ENCODE measurements at places on chromosomes 3 and 15. TPM values are rescaled to one million over a fixed set of nuclear protein-coding genes. Genes with fewer than 3 reads are reported as not detected.

DNA sequence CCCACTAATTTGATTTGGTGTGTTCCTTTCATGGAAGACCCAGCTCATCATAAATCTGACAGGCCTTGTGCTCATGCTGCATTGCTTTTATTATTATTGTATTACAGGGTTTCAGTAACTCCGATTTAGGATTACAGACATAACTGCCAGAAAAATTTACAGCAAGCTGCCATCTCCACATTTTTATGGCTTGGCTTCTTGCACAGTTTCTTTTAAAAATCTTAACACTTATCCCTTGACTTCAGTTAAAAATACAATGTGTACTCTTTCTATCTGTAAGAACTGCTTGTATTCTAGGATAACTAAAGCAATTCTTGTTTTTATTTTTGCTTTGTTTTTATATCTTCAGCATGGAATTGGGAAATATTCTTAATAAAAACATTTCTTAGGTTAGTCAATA is 612.2 kb downstream of the DIPK2A start:
- no peak for DNase-seq

GRCh38 chr3:131735116-131735515 is 232.3 kb upstream of the MRPL3 start:
- DNase-seq, result no peak

DNA sequence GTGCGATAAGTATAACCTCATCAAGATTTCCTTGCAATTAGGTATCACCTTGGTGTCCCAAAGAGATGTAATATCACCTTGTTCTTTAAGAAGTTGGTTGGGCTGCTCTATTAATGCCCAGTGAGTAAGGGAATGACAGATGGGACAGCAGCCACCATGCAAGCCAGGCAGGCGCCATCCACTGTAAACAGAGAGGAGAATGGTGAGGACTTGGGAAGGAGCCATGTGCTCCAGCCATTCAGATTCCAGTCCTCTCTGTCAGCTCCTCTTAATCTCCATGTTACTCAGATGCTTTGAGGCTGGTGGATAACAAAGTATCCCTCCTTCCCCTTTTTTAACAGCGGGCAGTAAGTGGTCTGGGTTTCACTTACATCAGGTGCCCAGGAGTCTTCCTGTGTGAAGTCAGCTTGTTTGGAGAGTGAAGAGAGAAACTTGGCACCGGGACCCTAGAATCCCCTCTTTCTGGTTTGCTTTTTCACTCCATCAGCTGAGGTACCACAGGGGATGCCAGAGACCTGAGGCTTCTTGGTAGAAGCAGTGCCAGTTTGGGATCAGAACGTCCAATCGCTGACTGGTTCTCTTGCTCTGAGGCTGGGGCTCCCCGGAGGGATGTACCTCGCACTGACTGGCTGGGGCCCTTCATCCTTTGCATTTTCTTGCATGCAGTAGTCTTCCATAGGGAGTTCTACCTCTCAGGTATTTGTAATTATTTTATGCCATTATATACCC is 29.5 kb downstream of the SLCO3A1 start:
- DNase-seq, result no peak

DNA sequence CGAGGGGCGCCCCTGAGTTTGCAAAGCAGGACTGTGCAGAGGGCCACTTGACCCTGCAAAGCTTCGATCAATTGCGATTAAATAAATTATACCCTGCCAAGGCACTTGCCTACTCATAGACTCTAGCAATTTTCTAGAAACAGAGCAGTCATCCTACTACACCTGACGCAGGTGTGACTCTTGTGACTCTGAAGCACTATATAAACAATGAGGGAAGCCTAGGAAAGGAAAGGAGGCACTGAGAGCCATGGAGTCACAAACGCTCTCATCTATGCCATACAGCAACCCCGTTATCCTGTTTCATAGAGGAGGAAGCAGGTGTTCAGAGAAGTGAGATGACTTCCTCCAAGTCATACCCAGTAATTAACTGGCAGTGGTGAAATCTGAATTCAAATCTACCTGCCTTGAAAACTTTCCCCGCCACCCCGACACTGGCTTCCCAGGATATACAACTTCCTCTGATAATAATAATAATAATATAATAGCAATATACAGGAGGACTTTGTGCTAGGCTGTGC is 14.4 kb downstream of the ARHGEF3 start:
- DNase-seq, result no peak

DNA sequence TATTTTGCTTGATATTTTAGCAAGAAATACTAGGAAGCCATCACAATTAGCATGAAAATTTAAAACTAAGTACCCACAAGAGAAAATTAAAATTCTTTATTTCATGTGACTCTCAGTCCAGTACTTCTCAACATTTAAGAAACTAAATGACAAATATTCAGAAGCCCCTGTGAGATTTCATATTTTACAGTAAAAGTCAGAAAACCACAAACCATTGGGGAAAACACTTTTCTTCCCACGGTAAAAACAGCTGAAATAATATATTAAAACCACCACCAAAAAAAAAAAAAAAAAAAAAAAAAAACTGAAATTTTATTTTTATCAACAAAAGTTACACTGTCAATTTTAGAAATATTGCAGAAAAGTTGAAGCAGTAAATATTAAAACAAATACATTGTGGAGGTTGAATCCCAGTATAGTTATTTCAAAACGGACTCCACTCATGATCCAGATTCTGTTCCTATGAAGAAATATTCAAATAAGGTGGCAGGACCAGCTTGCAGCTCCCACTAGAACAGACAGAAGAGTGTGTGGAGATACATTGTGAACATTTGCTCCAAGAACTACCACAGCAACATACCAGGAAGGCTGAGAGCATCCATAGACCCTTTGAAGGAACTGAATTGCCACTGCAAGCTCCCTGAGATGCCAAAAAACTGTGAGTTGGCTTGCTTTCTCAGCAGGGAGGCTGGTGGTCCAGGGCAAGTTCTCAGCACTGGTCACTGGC is 308.2 kb downstream of the CTNNB1 start:
- DNase-seq, result no peak

DNA sequence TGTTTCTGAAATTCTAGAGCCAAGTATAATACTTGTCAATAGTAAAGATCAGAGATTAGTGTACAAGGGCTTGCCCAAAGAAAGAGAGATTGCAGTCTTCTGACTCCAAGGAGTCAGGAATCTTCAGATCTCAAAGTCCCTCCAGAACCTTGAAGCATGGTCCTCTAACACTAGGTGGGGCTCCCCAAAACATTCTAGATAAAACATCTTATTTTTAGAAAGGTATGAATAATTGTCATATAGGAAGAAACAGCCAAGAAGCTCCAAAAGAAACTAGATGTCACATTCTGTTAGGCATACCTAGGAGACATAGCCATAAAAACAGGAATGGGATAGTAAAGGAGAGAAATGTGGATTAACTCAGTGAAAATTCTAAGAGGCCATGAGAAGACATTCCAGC is 10.7 kb downstream of the MUC13 start:
- DNase-seq, result no peak

GRCh38 chr3:112167758-112168157 is 34.7 kb upstream of the GCSAM start:
- DNase-seq, result no peak

DNA sequence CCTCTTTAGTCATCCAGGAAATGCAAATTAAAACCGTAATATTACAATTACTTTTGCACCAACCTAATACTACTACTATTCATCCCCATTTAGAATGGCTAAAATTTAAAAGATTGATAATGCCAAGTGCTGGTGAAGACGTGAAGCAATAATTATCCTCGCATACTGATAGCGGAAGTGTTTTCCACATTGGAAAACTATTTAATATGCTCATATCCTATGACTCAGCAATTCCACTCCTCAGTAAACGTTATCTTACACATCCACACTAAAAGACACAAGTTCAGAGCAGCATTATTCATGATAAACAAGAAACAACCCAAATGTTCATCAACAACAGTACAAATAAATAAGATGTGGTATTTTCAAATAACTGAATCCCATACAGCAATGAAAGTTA is 70.6 kb downstream of the VPS13C start:
- no peak for DNase-seq

GRCh38 chr3:136068708-136069107 is 103.2 kb downstream of the PPP2R3A start:
- DNase-seq, result no peak

DNA sequence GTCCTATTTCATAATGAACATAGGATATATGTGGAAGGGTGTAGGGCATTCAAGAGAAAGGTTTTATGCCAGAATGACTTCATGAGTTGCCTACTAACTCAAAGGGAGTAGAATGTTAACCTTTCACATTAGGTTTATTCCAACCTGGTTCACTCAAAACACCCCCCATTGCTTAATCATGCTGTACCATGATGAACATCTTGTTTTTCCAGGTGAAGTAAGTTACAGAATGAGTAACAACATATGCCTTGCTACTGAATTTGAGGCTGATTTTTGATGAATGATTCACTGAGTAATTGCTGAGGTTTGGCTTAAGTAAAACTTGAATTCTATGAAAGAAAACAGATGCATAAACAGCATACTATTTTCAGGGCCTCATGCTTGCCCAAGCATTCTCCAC is 5.9 kb upstream of the CLDN16 start:
- DNase-seq, result no peak

DNA sequence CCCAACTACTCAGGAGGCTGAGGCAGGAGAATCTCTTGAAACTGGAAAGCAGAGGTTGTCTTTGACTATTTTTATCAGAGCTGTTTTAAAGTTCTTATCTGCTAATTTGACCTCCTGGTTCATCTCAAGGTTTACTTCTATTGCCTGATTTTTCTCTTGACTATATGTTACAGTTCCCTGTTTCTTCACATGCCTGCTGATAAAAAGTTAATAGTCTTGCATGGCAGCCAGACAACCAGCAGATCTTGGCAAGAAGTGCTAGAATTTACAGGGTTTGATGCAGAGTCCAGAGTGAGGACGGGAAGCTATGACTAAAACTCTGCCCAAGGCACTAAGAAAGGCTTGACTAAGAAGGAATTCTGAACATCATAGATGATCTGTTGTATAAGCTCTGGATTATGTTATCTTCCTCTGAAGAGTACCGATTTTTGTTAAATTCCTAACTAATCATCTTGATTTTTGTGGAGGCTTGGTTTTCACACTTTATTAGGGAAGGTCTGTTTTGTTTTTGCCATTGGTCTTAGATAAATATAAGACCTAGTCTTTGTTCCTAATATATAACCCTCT is 85.9 kb downstream of the CHSY1 start:
- DNase-seq, result no peak

GRCh38 chr3:66271231-66271630 is 50.4 kb downstream of the SLC25A26 start:
- no peak for DNase-seq

- no peak for DNase-seq
Measured at GRCh38 chr3:194691481-194692283, 6.0 kb downstream of the FAM43A start.

DNA sequence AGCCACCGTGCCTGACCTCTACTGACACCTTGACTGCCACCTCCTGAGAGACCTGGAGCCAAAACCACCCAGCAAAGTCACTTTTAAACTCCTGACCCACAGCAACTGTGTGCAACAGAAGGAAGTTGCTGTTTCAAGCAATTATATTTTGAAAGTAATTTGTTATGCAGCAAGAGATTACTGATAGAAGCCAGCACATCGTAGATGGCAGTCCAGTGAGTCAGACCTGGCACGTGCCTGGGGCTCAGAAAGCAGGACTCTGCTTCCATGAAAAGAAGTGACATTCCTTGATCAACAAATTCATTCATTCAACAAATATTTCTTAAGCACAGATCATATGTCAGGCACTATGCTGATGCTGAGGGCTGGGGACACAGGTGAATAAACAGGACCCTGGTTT is 5.7 kb upstream of the CSPG4 start:
- DNase-seq, result no peak

DNA sequence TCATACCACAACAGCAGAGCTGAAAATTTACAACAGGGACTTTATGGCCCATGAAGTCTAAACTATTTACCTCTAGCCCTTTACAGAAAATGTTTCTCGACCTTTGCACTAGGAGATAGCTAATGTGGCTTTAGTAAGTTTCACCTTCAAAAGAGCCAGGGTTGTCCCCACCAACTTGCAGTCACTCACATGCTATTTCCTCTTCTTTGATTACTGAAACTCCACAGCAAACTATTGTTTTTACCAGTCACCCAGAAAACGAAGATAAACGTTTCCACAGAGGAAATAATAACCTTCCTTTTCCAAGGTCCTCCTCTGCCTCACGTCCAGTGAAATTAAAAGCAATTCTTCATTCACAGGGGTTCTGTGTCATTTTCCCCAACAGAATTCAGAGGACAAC is 48.2 kb downstream of the WWTR1 start:
- peak; percentile 95 for DNase-seq

GRCh38 chr3:115363071-115363470 is 216.0 kb upstream of the ZBTB20 start:
- no peak for DNase-seq

DNA sequence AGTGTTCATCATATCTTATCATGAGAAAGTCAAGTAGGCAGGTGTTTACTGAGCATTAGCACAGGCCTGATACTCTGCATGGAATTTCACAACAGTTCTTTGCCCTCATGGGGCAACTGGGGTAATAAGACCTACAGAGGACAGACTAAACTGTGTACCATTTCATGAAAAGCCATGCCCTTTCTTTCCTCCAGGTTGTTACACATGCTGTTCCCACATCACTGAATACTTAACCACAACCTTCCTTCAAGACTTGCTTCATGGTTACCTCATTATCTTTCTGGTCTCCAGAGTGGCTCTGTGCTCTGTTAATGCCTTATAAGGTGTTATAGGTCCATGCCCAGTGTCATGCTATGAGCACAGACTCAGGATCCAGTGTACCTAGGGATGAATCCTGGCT is 28.2 kb upstream of the RSL24D1 start:
- no peak for DNase-seq

DNA sequence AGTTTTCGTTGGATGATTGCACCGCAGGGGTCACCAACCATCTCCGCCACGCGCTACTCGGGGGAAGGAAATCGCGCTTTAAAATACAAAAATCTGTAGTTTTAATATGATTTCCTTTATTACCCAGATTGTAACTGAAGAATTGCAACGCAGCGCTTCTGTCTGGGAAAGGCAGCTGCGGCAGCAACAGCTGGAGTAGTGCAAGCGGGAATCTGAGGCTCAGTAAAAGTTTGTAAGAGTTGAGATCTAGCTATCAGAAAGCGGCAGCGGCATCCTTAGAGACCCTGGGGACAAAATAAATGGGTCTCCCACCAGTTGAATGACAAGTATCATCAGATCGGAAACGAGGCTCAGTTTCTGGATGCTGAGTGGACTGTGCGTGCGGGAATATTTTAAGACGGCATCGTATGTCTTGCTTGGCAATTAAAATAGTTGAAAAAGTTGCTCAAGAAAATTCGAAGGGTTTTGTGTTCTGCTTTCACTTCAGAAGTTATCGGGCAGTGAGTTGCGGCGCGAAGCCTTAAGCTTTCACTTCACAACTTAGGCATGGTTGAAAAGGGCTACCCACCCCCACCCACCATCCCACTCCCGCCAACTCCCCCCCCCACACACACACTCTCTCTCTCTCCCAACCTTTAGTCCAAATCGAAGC is 2.7 kb downstream of the MECOM start:
- DNase-seq, result no peak

GRCh38 chr3:10470120-10471053 is 35.0 kb downstream of the ATP2B2 start:
- DNase-seq, result peak; percentile 70

GRCh38 chr3:55294557-55294956 is 192.5 kb downstream of the WNT5A start:
- no peak for DNase-seq

LEKR1 gene
- 1.5 TPM for total RNA-seq

LPP gene
- total RNA-seq, result 29.9 TPM

FSIP1 gene
- total RNA-seq, result 0.18 TPM

CCDC174 gene
- 12.4 TPM for total RNA-seq

GCNT3 gene
- total RNA-seq, result 7.7 TPM

HCLS1 gene
- total RNA-seq, result not detected

TMEM212 gene
- not detected for total RNA-seq

GOLGA8K gene
- total RNA-seq, result not detected
